ENCODE measurements at places on chromosomes 3 and 15.

DNA sequence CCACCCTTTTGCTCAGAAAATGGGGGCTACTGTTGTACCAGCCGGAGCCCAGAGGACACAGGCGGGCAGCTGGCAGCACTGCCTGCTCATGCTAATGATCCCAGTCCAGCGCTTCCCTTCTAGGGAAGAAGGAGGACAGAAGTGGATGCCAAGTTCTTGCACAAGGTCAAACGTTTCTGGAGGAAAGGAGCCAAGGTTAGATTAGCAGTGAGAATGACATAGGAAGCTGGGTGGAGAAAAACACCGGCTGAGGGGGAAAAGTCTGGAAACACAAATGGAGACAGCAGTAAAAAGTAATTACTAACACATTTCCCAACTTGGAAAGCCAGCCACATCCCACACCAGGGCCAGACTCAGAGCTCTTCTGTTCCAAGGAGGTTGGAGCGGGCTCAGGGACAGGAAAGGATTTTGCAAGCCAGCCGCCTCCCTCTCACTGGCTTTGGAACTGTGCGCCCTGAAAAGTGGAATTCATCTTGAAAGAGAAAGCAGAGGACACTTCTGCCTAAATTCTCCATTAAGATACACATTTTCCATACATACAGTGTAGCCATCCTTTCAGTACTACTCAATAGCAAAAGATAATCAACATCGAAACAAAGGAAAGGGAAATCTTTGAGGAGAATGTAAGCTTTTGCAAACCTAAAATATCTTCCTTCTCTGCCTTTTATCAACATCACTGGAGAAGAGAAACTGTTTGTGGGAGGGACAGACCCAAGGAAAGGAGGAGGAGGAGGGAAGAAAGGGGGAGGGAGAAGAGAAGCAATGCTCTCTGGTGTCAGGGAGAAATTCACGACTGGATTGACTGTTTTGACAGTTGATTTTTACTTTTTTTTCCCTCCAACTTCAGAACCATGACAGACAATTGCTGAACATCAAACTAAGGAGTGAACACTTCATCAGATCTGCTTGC lies 133.6 kb downstream of the CD47 start:
- DNase-seq = no peak

- DNase-seq = no peak
These were observed 284.4 kb downstream of the RBMS3 start for GRCh38 chr3:29565236-29565635.

DNA sequence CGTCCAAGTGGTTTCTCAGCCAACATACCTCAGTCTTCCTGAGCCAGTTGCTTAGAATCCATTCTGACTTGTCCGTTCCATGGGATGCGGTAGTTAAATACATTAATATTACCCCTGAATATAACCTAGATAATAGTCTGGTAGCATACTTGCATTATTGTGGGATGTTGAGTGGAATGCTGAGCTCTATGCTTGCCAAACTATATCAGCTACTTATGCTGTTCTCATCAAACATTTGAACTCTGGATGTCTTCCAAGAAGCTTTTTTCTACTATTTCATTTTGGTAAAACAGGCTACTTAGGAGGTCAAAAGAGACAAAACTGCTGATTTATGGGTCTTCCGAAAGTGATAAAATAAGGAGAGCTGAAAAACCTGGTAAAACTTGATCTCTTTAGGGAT lies 429.5 kb downstream of the NAALADL2 start:
- DNase-seq = no peak

DNA sequence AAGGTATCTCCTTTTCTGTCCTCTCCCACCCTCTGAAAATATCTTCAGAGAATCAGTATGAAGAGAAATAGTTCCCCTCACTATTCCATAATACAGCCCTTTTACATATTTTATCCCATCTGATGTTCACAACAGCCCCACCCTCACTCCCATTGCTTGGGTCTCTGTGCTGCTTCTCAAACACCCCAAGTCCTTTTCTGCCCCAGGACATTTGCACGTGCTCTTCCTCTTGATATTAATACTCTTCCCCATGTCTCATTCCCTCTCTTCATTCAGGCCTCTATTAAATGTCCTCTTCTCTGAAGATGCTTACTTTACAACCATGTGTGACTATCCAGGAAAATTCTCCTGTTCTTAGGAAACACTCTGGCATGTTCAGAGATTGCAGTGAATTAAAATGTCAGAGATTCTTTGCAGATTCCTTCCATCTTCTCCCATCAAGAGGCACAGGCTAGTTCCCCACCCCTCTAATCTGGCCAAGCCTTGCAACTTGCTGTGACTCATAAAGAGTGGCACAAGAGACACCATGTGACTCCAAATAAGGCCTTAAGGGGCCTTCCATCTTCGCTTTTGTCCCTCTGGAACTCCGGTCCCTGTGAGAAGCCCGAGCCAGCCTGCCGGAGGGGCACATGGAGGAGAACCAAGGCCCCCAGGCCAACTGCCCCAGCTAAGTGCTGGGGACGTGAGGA lies 128.5 kb downstream of the CHSY1 start:
- no peak for DNase-seq

DNA sequence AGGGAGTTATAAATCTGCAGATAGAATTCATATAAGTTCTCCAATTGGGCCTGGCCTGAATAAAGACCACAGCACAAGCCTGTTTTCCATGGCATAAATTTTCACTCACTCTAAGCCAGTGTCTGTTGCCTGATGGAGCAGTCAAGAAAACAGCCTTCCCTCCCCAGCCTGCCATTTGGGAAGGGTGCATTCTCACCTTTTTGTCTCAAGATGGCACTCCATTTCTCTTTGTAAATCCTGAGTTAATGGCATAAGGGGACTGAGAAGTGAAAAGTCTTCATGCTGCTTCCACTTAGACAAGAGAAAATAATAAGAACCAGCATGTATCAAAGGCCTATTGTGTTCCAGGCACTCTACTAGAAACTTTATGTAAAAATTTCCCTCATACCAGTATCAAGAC lies 115.6 kb upstream of the MANF start:
- DNase-seq = no peak

DNA sequence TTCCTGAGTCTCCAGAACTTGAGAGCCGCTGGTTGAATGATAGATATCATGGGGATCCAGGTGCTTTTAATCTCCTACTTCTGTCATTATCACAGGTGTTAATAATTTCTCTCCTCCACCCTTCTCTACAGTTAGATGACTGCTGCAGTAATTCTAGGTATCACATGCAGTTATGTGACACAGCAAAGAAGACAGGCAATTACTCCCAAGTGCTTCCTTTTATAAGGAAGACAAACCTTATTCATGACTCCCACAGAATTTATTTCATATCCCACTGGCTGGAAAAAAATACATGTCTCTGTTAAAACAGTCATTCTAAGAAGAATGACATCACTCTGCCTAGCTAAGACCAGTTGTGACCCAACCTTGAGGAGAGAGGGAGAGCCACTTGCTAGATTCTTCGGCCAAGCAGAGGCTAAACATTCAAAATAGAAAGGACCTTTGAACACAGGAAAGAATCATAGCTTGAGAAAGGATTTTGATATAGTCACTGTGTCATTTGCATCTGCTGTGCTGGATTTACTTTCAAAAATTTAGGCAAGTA lies 500.6 kb downstream of the SI start:
- no peak for DNase-seq

- DNase-seq = no peak
These were observed 54.1 kb upstream of the FURIN start for GRCh38 chr15:90814191-90814821.

GRCh38 chr15:45703670-45704328 lies 69.0 kb downstream of the SQOR start:
- DNase-seq = no peak

Data from GM19239 (cell line).